ENCODE measurements at places on chromosomes 13 and 19. TPM values are rescaled to one million over a fixed set of nuclear protein-coding genes. Genes with fewer than 3 reads are reported as not detected.

SIRT6 gene
- polyA plus RNA-seq, result 4.3 TPM

PEAK3 gene
- not detected for polyA plus RNA-seq

FBXO17 gene
- polyA plus RNA-seq, result not detected

SBSN gene
- not detected for polyA plus RNA-seq

LAIR1 gene
- 104 TPM for polyA plus RNA-seq

CAPN12 gene
- 4.6 TPM for polyA plus RNA-seq

KLK12 gene
- polyA plus RNA-seq, result not detected

RCBTB1 gene
- 6.7 TPM for polyA plus RNA-seq
